ENCODE measurements at places on chromosomes 6 and 20.

- peak; percentile 75 for DNase-seq
These were observed 504 bp downstream of the B4GALT5 start for GRCh38 chr20:49712996-49713752.

- no peak for DNase-seq
These were observed 17.1 kb downstream of the ZHX3 start for GRCh38 chr20:41300383-41300782.

DNA sequence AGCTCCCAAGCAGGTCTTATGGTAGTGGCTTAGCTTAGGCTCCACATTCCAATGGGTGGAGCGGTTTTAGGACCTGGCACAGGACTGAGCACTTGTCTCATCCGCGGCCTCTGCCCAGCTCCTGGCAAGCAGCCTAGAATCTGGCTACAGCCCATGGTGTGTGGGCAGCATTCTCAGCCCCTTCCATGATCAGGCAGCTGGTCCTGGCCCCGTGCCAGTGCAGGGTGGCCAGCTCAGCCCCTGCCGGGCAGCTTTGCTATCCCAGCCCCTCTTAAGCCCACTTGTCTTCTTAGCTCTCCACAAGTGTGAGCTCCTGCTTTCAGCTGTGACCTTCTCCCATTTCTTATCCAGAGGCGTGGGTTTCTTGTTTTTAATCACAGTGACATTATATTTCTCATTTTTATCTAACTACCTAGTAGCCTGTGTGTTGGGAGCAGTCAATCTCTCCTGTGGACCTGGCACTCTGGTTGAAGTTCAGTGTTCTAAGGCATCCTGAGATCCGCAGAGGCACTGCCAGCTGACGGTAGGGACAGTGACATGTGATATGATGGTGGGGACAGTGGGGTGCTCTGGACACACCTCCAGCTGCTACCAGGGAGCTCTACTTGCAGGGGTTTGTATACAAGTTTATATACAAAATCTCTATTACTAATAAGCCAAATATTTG is 119.9 kb upstream of the PRND start:
- DNase-seq, result no peak

DNA sequence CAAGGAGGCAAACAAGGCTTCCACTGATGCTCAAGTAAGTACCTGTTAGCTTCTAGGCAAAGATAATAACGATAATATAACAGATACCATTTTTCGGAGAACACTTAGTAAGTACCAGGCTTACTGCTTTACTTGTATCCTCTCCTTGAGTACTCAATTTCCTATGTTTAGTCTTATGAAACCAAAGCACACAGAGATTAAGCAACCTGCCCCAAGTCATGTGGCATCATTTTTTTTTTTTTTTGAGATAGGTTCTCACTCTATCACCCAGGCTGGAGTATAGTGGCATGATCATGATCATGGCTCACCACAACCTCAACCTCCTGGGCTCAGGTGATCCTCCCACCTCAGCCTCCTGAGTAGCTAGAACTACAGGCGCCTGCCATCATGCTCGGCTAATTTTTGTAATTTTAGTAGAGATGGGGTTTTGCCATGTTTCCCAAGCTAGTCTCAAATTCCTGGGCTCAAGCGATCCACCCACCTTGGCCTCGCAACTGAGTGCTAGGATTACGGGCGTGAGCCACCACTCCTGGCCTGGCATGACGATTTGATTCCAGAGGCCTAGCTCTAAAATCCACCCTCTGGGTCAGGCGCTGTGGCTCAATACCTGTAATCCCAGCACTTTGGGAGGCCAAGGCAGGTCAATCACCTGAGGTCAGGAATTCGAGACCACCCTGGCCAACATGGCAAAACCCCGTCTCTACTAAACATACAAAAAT is 14.0 kb downstream of the SPAG4 start:
- DNase-seq, result no peak

- DNase-seq, result no peak
These were observed 51.8 kb downstream of the SCAND1 start for GRCh38 chr20:35902545-35902941.

DNA sequence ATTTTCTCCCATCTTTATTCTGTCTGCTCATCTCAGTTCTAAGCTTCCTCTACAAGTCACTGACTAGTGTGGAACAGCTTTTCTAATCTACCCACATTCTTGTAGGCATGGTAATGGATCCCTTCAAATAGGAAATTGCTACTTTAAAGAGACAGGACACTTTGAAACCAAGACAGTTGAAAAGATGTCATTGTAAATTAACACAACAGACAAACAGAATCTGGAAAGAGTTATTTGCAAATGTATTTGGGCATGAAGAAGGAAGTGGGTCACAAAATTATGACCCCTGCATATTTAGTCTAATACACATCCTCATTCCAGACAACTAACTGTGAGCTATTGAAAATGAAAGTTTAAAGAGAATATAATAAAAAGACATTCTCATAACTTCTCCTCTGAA is 298.2 kb upstream of the MARCKS start:
- DNase-seq, result no peak
